ENCODE measurements at places on chromosomes 6 and 20.

GRCh38 chr6:28474441-28475219 is 31.3 kb upstream of the ZSCAN23 start:
- peak; percentile 89 for DNase-seq

- DNase-seq: no peak
These were observed 11.2 kb downstream of the PHIP start for GRCh38 chr6:79066828-79067227.

DNA sequence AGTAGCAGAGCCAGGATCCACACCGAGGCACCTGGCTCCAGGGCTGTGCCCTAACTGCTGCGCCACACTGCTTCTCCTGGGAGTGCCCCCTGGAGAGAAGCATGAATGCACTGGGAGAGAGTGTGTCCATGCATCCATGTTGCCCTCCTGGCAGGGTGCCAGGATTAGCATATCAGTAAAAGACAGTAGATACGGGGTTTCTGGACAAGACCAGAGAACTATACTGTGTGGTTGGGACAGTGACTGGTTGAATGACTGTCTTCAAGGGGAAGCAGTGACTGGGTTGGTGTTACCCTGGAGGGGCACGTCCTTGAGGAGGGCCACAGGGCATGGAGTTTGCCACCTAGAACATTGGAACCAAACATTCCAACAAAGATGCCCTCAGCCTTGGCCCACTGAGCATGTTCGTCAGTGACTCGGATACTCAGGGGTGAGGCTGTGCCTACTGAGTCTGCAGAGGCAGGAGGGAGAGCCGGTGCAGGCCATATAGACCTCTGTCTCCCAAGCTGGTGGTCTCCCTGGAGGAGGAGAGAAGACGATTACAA is 288.8 kb downstream of the CDC5L start:
- DNase-seq: no peak

- DNase-seq: no peak
These were observed 15.2 kb downstream of the RPP21 start for GRCh38 chr6:30360139-30360538.

- DNase-seq: no peak
These were observed 458.6 kb upstream of the JARID2 start for GRCh38 chr6:14787250-14787649.

DNA sequence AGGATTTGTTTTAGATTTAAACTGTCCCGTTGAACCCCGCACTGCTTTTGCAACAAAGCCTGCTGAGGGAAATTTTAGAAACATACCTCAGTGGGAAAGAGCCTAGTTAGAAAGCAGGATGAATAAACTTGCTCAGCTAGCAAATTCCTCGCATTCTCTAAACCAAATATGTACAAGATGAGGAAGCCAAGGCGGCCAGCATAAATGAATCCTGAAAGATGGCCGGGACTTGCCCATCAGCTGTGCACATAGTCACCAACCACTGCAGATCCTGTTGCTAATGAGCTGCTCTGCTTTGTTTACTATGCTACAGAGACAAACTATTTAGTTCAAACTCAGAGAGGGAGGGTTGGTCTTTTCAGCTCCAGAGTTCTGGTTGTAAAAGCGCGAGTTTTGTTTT is 49.0 kb downstream of the TMEM170B start:
- peak; percentile 93 for DNase-seq

DNA sequence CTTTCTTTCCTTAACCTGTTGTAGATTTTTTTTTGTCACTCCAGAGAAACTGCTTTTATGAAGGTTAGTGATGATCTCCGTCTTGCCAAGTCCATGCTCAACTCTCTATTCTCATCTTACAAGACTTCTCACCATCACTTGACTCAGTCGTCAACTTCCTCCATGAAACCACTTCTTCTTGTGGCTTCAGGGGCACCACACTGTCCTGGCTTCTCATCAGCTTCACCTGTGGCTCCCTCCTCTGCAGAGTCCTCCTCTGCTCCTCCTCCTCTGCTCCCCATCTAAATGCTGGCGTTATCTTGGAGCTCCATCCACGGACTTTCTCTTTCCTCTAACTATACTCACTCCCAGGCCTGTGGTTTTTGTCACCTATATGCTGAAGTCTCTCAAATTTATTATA is 187.5 kb downstream of the BACH2 start:
- no peak for DNase-seq

- DNase-seq: peak; percentile 83
These were observed 51.5 kb upstream of the TRAF3IP2 start for GRCh38 chr6:111657146-111657545.

DNA sequence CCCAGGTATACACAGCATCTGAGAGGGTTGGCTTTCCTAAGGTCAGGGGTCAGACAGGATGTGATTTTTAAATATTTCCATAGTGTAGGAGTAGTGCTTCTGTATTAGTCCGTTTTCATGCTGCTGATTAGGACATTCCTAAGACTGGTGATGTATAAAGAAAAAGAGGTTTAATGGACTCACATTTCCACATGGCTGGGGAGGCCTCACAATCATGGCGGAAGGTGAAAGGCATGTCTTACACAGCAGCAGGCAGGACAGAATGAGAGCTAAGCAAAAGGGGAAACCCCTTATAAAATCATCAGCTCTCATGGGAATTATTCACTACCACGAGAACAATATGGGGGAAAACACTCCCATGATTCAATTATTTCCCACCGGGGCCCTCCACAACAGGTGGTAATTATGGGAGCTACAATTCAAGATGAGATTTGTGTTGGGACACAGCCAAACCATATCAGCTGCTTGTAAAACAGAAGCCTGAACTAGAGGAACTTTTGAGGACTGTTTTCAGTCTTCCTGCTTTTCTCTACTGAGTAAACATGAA is 91.0 kb upstream of the MEI4 start:
- no peak for DNase-seq

DNA sequence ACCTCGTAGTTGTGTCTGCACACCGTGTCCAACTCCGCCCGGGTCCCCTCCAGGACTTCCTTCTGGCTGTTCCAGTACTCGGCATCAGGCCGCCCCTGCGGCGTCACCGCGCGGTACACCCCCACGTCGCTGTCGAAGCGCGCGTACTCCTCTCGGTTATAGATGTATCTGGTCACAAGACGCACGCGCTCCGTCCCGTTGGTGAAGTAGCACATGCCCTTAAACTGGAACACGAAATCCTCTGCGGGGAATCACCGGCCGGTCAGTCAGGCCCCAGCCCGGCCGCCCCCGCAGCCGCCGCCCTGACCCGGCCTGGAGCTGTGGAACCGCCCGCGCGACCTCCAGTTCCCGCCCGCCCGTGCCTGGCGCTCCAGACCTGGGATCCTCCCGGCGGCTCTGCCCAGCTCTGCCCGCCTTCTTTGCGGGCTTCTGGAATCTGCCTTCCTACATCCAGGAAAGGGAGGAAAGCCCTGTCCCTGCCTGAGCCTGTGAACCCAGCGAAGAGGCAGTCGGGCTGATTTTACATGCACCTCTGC is 1.6 kb downstream of the HLA-DQB1 start:
- DNase-seq: no peak

DNA sequence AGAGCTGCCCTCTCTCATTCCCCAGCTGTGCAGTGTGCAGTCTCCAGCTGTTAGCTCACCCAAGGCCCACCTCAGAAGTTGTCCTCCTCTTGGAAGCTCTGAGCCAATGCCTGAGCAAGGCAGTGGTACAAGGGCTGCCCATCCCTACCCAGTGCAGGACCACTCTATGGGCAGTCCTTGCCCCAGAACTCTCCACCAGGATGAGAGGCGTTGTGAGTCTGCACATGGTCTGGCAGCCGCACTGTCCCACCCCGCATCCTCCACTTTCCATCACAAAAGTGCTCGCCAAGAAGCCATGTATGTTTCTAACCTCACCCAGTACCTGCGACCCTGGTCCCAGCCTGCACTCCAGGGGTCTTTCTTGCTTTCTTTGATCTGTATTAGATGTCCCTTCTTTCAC is 175.1 kb upstream of the PMEPA1 start:
- DNase-seq: no peak

- DNase-seq: peak; percentile 82
These were observed 75.4 kb upstream of the TMEM244 start for GRCh38 chr6:129936329-129937165.

DNA sequence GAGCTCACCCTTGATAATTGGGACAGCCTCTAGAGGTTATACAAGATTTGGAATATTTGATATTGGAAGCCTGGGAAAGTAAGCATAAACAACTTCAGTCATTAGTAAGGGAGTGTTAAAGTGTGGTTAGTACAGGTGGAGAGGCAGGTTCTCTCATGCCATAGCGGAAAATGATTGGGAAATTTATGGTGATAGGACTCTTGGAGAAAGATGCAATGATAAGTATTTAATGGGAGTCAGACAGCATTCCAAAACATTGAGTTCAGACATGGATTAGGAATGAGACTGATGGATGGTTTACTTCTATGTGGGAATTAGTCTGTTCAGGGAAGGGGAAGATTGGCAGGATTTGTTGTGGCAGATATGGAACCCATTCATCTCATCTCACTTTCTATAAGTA is 152.7 kb downstream of the MCHR2 start:
- DNase-seq: no peak

DNA sequence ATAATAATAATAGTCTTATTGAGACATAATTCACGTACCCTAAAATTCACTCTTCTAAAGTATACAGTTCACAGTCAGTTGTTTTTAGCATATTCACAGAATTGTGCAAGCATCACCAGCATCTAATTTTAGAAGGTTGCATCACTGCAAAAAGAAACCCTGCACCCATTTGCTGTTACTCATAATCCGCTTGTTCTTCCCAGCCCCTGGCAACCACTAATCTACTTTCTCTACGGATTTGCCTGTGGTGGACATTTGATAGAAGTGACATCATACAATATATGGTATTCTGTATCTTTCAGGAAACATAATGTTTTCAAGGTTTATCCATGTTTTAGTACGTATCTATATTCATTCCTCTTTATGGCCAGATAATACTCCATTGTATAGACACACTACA is 41.5 kb upstream of the FAM184A start:
- peak; percentile 40 for DNase-seq

GRCh38 chr6:104459543-104459942 is 400.2 kb downstream of the HACE1 start:
- DNase-seq: no peak

- no peak for DNase-seq
These were observed 651 bp upstream of the CCND3 start for GRCh38 chr6:41942067-41942851.

DNA sequence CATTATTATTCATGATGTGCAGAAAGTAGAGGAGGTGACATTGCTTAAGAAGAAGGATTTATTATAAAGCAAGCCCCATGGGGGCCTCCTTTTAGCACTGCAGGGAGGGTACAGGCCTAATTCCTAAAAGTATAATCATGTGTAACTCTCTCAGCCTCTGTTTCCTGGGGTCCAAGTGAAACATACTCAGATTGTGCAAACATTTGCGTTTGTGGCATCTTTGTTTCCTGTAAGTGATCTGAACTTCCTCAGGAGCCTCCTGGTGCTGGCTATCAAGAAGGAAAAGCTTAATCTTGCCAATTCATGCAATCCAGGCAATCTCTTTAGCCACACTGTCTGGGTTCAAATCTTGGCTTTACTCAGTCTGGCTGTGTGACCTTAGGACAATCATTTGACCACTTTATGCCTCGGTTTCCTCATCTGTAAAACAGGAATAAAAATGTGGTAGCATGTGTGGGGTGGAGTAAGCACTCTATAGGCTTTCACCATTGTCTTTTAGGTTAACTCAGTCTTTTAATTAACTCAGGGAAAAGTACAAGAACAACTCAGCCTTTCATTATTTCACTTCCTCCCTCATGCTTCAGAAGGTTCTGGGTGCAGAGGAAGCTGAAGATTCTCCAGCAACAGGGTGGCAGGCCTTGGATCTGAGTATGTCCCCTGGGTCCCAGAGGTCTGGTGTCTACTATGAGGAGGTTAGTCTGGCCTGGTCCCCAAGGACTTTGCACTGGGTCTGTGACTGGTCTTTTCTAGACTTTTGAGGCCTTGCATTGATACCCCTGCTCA is 831 bp upstream of the SIRPB2 start:
- no peak for DNase-seq

DNA sequence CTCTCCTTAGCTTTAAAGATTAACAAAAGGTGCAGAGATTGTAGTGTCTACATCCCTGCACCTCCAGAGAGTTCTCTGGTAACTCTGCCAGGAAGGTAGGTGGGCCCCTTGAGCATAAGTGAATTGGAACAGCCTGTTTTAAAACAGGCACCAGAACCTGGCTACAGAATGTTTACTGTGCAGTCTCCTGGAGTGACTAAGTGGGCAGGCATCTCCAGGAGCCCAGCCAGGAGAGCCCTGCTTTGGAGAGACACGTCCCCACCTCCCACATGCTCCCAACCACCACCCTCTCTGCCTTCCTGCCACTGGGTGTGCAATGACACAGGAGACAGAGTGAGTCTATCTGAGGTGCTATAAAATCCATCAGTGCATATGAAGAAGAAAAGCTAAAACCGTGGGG is 110.3 kb upstream of the EYA4 start:
- DNase-seq: no peak

- peak; percentile 24 for DNase-seq
These were observed 126.4 kb upstream of the BTBD3 start for GRCh38 chr20:11791316-11791715.

GRCh38 chr20:36975099-36975818 is 23.8 kb upstream of the SAMHD1 start:
- DNase-seq: no peak

- DNase-seq: no peak
These were observed 58.9 kb upstream of the RREB1 start for GRCh38 chr6:7048894-7049293.

DNA sequence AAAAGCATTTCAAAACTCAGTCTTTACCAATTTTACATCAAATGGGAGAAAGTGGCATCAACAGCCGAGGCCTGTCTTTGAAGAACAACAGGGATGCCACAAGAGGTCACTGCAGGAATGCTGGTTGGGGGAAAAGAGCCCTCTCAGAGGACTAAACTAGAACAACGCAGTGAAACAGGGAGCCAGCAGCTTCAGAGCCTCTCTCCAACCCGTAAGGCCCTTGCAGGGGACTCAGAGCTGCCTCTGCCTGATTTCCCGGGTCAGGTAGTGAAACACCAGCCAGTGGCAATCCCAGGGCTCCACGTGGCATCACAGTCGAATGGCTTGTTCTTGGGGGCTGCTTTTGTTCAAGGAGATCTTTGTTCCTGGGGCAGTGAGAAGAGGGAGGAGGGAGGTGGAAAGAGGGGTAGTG is 55.0 kb upstream of the KCNK16 start:
- peak; percentile 63 for DNase-seq

GRCh38 chr6:136718476-136718875 is 73.8 kb downstream of the MAP3K5 start:
- DNase-seq: no peak

GRCh38 chr6:101980924-101981323 is 587.4 kb downstream of the GRIK2 start:
- no peak for DNase-seq

- no peak for DNase-seq
These were observed 268.2 kb upstream of the POU3F2 start for GRCh38 chr6:98566126-98566525.

DNA sequence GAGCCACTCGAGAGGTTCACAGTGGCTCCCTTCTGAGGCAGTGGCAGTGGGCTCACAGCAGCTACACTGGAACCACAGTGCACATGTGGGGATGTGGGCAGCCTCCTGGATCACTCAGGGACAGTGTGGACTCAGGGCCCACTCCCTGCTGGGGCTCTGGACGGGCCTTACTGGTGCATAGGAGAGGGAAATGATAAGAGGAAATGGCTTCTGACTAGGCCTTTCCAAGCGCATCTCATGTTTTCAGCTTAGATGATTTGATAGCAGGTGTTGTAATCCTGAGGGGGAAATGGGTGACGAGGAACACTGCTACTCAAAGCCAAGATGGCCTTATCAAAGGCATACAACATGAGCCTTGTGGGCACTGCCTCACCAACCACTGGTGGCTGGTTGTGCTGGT is 44.0 kb downstream of the PANK2 start:
- DNase-seq: no peak

GRCh38 chr6:87287251-87287650 is 35.1 kb upstream of the SMIM8 start:
- DNase-seq: no peak

- peak; percentile 66 for DNase-seq
These were observed at the start of gene MYO6 for GRCh38 chr6:75748743-75749538. Gene MYO6, plus strand, starts transcription at chr6:75749239. Its CDS starts 68,309 bp downstream, at chr6:75817548.

Measured in EL (cell line).